Activated T-helper 1 cell treated with anti-CD3 and anti-CD28 coated beads, Interleukin-2, amount 50 U/mL, for 16 hours (primary cell): ENCODE measurements at places on chromosomes 13 and 19.

- peak; percentile 98 for DNase-seq
Observed at GRCh38 chr19:58278541-58279041, at the start of gene ZNF8. TSS of gene ZNF8 (plus strand) at chr19:58278955. CDS start at chr19:58279082, 127 bp downstream.

DNA sequence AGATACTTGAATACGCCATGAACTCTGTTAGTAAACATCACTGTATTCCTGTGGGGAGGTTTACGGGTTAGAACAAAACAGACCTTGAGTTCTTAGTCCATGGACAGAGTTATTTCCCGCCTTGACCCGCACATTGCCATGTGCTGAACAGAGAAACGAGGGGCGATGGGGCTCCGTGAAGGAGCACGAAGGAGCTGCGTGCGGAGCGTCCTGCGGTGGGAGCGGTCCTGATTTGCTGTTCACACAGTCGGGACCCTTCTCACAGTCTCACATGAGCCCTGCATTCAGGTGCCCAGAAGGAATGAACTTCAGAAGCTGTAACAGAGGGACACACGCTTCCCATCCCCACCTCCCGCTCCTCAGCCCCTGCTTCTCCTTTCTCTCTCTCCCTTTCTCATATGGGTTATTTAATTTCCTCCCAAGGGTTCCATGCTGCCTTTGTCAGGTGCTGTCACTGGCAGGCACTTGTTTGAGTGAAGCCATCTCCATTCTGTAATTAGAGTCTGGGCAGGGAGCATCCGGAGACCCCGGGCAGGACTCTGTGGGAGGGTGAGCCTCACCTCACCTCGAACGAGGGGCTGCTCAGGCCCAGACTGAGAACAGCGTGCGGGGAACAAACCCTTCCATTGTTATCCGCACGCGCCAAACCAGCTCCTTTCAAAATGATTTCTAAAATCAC, 76.9 kb downstream of the TEX29 start:
- DNase-seq = no peak

GRCh38 chr19:4633140-4633967, 6.0 kb upstream of the TNFAIP8L1 start:
- DNase-seq = no peak

GRCh38 chr13:104301171-104301975, 1235.2 kb upstream of the SLC10A2 start:
- no peak for DNase-seq

DNA sequence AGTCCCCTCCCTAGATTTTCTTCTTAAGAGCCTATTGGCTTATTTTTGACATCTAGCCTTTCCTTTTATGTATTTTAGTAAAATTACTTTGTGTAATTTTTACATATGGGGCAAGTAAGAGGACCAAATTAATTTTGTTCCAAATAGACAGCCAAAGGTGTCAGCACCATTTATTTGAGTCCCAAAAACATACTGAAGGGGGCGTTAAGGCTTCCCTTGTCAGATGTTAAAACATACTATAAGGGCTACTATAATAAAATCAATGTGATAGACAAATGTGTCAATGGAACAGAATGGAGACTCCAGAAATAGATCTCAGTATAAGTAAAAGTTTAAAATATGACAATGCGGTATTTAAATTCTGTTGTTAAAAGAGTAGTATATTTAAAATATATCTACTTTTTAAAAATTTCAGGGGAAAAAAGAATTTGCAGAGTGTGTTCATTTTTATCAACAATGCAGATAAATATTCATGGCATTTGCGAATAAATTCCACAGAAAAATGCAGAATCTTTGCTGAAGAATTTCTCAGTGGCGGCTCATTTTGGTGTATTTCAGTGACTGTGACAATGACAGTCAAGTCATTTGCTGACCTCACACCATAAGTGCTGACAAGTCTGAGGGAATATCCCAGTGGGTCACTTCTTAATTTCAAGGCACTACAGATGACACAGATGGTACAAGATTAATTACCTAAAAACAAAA, 133.7 kb downstream of the MTUS2 start:
- DNase-seq = no peak

GRCh38 chr13:105327581-105328126, 1207.8 kb downstream of the EFNB2 start:
- DNase-seq = no peak

DNA sequence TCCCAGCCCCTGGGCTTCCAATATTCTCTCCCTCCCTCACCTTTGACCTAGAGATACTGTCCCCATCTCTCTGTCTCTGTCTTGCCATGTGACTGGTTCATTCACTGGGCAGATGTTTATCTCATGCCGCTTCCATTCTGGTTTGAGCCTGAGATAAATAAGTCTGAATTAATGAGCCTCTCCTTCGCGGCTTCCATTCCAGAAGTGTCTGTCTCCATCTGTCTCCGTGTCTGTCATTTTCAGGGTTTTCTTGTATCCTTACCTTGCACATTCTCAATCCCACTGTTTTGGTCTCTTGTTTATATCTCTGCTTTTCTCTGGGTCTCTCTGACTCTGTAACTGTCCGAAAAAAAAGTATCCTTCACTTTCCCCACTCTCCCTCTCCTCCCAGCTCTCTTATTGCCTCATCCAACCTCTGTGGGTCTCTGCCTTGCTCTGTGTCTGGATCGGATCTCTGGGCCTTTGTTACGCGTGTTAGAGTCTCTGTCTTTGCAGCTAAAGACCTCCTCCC, 4.3 kb downstream of the SPHK2 start:
- DNase-seq = no peak

DNA sequence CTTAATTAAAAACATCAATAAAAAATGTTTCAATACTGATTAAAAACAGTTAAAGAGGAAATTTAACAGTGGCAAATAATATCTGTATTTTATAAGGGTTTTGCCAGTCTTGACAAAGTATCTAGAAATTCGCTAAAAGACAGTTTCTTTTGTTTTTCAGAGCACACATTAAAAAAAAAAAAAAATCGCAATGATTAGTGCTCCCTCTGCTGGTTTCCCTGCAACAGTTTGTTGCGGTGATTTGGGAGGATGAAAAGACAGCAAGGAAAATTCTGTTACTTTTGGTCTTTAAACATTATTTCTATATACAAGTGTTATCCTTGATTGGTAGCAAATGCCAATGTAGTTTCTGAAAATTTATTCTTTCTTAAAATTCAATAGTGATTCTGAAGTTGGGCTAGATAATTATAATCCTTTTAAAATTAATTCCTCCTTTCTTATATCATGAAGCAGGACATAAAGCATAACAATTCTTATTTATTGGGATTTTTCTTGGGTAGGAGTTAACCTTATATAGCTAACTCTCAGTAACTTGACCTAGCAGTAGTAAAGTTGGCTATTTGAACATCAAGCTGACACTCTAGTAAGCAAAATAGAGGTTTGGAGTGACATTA, 23.1 kb upstream of the SPRY2 start:
- DNase-seq = no peak

DNA sequence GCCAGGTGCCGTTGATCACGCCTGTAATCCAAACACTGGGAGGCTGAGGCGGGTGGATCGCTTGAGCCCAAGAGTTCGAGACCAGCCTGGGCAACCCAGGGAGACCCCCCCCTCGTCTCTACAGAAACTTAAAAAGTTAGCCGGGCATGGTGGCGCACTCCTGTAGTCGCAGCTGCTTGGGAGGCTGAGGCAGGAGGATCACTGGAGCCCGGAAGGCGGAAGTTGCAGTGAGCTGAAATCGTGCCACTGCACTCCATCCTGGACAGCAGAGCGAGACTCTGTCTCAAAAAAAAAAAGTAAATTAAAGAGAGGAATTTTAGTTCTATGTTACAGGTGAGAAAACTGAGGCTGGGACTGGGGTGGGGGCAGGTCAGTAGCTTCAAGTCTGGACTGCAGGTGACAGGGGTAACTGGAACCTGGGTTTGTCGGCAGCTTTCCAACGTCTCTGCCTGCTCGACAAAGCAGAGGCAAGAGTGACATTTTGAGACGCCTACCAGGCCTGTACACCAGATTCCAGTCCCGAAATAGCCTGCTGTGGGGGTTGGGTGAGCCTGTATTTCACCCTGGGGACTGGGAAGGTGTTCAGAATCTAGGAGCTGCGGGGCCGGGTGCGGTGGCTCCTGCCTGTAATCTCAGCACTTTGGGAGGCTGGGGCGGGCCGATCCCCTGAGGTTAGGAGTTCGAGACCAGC, 1.2 kb downstream of the SELENOW start:
- DNase-seq = no peak

- DNase-seq = no peak
Observed at GRCh38 chr13:36875961-36876360, 44.1 kb downstream of the SMAD9 start.

GRCh38 chr13:50426927-50427326, 411.7 kb downstream of the KCNRG start:
- DNase-seq = no peak

- no peak for DNase-seq
Observed at GRCh38 chr19:45205810-45206209, 27.2 kb downstream of the BLOC1S3 start.

- peak; percentile 60 for DNase-seq
Observed at GRCh38 chr19:7862413-7862951, 11.7 kb downstream of the PRR36 start.

DNA sequence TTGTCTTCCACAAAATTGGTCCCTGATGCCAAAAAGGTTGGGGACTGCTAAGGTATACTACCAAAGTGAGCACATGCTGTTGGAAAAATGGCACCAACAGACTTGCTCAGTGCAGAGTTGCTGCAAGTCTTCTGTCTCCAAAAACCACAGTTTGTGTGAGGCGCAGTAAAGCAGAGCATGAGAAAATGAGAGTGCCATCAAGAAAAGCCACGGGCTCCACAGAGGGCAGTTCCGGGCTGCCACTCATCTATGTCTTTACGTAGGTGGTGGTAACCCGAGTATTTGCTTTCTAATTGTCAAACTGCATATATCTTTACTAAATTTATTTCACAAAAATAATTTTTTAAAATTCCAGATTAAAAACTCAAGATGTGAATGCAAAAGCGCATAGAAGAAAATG, 123.8 kb downstream of the RNF17 start:
- DNase-seq = no peak

DNA sequence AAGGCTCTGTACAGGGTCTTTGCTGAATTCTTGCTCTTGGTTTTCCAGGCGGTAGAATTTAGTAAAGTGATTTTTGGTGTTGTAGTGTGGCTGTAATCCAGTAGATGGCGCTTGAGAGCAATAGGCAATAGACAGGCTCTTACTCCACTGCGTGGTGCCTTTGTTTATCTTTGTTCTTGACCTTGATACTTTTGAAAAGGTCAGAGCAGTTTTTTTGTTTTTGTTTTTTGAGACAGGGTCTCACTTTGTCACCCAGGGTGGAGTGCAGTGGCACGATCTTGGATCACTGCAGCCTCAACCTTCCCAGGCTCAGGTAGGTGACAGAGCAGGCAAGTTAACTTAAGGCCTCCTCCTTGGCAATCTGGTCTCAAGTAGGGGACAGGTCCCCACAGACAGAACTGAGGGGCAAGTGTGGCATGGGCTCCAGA, 12.2 kb upstream of the LILRA5 start:
- peak; percentile 17 for DNase-seq

DNA sequence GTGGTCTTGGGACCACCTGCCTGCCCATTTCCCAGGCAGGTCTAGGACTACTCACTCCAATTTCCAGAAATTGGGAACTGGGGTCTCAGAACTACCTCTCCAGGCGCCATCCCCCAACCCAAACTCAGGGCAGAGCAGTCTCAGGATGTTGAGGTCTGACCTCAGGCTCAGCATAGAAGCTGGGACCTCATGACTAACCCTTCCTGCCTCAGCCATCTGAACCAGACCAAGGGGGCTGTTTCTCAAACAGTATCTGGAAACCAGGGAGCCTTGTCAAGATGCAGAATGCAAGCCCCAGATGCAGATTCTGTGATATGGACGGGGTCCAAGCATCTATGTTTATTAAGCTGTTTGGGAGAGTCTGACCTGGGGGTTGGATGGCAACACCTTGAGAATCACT, 1.3 kb downstream of the FBXW9 start:
- DNase-seq = no peak

DNA sequence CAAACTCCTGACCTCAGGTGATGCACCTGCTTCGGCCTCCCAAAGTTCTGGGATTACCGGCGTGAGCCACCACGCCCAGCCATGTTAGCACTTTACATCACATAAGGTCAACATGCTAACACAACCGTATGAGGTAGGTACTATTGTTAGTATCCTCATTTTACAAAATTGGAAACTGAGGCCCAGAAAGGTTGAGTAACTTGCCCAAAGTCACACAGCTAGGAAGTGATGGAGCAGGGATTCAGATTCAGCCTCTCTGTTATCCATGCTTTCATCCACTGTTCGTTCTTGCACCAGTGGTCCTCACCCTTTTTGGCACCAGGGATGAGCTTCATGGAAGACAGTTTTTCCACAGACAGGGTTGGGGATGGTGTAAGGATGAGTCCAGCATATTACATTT, 8.6 kb downstream of the COX6B1 start:
- no peak for DNase-seq
